GM04504 (cell line): ENCODE measurements at places on chromosomes 5 and 9.

DNA sequence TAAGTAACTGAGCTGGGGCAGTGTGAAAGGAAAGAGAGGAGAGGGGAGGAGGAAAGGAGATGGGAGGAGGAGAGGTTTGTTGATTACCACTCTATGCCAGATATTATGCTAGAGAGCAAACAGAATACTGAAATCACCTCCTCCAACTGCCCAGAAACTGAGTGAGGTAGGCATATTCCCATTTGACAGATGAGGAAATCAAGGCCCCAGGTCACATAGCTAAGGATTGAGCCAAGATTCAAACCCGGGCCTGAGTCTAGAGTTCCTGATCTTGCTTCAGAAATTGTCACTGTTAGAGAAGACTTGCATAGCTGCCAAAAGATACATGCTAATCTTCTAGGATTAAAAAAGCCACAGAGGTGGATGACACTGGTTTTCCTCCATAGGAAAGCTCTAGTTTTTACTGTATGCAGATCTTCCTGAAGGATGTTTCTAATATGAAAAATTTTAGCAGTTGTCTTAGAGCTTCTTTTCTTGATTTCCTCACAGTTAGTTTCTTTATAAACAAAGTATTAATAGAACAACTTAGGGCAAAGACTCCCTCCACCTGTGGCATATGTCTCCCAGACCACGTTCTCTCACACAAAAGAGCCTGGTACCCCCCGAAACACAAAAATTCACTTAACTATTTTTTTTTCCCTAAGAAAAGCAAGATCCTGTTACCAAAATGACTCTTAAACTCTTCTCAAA, 97.4 kb downstream of the NLN start:
- no peak for DNase-seq

DNA sequence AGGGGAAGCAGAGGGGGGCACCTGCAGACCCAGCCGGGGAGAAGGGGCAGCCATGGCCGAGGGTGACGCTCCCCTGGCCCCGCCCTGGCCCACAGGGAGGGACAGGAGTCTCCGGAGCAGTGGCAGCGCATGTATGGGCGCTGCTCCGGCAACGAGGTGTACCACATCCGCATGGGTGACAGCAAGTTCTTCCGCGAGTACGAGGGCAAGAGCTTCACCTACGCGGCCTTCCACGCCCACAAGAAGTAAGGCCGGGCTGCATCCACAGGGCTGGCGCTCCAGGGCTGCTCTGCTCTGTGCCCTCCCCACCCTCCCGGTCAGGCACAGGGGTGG, 68.2 kb downstream of the KCNT1 start:
- DNase-seq, result no peak

GRCh38 chr9:114290561-114290986, 32.3 kb upstream of the ORM1 start:
- DNase-seq, result no peak

GRCh38 chr5:139091439-139092156, 106.6 kb downstream of the SIL1 start:
- DNase-seq, result no peak

- no peak for DNase-seq
Observed at GRCh38 chr5:405421-405820, 37.6 kb upstream of the EXOC3 start.

- peak; percentile 81 for DNase-seq
Observed at GRCh38 chr9:15422372-15423230, at the start of gene SNAPC3. SNAPC3 (plus strand) TSS chr9:15422876; CDS start chr9:15422880, 4 bp downstream.

GRCh38 chr9:122320413-122320881, 50.4 kb upstream of the PTGS1 start:
- DNase-seq, result no peak

- DNase-seq, result no peak
Observed at GRCh38 chr9:135410421-135410820, 69.2 kb upstream of the PPP1R26 start.

GRCh38 chr5:93635991-93636390, 53.0 kb downstream of the NR2F1 start:
- DNase-seq, result no peak

GRCh38 chr9:105842023-105842644, 147.8 kb downstream of the TMEM38B start:
- DNase-seq, result peak; percentile 3

DNA sequence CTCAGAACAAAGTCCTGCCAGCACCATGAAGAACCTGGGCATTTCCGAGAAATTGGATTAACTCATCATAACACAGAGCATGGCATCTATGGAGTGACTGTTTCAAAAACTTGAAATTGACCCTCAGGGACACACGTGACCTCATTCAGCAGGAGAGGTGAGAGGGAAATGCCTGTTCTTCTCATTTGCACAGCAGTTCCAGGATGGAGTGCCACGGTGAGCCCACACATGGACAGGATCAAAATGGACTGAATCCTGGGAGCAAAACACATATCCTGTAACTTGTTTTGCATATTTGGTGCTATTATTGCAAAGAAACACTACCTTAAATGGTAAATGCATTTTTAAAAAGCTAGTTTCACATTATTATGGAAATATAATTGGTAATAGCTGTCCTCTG, 256.1 kb upstream of the IRX2 start:
- DNase-seq, result no peak

DNA sequence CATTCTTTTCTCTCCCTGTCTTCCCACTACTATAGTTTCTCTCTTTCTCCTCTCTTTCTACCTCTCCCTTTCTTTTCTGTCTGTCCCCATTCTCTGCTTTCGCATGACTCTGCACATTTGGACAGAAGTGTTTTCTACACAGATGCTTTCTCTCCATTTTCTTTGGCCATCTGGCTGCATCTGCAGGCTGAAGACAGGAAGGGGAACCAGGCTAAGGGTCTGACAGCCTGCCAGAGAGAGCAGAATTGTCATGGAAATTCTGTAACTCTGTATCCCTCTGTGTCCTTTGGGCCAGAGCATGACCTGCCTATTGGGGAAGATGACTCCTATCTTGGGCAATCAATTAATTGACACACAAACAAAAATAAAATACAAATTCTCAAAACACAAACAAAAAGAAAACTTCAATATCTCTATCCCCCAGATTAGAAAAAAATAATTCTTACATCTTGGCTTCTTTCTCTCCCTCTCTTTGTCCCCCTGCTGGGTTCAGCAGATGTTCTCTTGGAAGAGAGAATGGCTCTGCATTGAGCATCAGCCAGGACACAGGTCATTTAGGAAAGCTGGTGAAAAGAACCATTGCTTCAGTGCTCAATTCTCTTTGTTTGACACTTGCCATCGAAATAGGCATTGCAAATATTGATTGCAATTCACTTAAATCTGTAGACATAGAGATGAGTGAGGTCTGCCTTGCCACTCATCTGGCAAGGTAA, 415.9 kb upstream of the KLF4 start:
- DNase-seq, result no peak

- DNase-seq, result no peak
Observed at GRCh38 chr5:10617103-10617502, 53.2 kb downstream of the ANKRD33B start.

DNA sequence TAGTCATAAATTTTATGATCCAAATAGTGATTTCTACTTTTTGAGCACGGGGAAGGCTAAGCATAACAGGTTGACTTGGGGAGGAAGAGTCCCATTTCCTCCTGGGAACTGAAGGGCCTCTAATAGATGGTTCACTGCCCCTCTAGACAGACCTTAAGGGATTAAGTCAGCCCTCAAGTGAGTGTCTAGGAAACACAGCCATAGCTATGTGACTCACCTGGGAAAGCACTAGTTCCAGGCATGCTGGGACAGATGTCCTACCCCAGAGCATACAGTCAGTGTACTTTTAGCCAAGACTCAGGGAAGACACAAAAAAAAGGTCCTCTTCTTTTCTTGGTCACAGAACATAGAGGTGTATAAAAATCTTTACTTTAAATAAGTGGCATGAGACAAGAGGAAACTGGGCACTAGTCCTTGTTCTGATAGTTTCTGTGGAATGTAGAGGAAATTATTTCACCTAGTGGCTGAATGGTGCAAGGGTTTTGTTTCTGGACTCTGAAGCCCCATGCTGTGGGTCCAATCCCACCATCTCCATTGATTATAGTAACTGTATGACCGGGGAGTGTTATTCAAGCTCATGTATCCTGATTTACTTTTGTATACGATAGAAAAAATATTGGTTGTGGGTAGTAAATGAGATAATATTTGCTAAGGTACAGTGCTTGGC, 86.0 kb downstream of the NREP start:
- no peak for DNase-seq

DNA sequence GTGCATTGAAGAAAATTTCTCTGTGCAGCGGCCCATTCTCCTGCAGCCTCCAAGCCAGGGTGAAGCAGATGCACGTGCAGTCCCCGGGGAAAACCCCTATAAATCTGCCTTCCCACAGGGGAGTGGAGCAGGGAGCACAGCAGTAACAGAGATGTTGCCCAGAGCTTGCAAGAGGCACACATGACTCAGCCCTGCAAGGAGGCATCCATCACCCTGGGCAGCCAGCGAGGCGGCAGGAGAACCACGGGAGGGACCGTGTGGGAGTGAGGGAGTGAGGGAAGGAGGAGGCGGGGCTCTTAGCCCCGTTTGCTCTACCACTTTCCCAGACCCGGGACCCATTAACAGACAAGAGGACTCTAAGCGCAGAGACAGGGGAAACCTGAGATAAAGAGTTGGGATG, 96.2 kb upstream of the ARAP3 start:
- DNase-seq, result peak; percentile 26

GRCh38 chr5:143431789-143432188, 28.3 kb upstream of the NR3C1 start:
- no peak for DNase-seq

DNA sequence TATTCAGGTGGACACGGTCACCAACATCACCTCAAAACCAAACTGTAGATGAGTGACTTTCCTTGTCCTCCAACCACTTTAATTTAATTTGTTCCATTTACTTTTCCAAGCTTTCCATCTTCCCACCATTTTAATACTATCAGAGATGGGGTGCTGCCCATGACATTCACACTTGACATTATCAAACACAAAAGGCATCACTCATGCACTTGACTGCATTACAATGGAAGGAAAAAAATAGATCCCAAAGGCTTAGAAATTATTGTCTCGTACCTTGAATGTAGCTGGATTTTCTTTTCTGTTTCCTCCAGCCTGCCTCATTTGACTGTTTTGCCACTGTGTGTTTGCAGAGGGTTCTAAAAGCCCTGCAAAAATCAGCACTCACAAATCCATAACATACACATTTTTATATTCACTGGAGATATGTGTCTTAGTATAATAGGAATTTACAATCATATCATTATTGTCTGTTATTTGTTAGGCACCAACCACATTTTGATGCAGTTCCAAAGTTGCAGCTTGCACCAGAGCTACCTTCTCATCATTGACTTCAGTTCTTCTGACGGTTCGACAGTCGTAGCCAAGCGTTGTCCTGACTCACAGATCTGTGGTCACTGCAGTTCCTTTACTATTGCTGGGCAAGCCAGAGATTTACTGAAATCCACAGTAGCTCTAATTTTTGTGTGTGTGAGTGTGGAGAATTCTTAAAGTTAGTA, 712.3 kb upstream of the WWC1 start:
- peak; percentile 47 for DNase-seq

DNA sequence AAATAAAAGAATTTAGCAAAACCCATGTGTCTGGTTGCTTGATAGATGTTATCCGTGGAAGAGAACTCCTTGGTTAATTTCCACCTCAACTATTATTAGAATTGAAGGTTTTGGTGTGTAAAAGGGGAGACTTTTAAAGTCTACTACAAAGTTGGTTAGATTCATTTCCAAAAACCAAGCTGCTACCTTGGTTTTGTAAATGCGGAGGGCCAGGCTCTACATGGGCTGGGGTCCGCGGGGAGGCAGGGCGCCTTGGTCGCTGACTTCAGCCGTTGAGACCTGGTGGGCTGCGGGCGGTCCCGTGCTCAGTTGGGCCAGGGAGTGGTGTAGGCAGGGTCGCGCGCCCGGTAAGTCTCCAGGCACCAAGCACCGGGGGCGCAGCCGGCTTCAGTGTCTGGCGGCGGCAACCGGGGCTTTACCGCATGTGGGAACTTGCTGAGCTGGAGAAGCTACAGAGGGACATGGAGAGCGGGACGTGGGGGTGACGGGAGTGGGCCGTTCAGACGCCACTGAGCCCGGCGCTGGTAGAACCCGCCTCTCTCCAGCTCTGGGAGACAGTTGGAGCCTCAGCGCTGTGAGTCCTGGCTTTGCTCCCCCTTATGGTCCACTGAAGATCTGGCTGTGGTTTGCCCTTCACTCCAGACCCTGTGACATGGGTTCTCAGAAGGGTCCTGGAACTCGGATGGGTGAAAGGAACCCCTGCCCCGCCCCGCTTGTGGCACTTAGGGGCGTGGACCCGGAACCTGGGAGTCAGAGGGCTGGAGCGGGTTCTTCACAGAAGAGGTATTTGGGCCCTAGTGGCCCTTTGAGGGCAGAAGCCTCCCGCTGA, 11.8 kb downstream of the NR2F1 start:
- no peak for DNase-seq

GRCh38 chr5:146791471-146791870, 87.1 kb downstream of the PPP2R2B start:
- no peak for DNase-seq

GRCh38 chr9:36728651-36729520, 156.2 kb downstream of the MELK start:
- DNase-seq, result no peak

GRCh38 chr5:110440058-110440457, 286.4 kb downstream of the TMEM232 start:
- no peak for DNase-seq

DNA sequence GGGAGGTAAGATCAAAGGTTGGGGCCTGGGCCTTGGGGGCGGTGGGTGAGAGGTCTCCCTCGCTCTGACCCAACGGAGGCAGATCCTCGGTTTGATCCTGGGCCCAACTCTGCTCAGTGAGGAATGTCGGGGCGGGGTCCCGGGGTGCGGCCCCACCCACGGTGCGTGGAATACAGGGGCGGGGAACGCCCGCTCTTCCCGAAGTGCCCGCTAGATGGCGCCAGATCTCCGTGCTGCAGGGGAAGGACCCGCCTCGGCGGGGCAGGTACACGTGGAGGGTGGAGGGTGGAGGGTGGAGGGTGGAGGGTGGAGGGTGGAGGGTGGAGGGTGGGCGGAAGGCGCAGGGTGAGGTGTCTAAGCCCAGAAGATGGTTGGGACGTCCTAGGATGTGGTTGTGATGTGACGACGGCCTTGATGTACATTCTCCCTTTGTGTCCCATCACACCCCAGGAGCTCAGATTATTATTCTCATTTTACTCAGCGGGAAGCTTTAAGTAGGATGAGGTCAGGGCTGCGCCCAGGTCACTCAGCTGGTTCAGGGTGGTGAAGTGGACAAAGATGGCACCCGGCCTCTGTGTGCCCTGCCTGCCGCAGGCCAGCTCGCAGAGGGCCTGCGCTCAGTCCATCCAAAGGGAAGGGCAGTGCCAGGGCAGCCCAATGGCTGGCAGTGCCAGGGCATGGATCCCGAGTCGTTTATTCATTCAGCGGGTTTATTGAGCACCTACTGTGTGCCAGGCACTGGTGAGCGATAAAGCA, 9.4 kb upstream of the RPS14 start:
- DNase-seq, result peak; percentile 29

- DNase-seq, result no peak
Observed at GRCh38 chr5:40634154-40634553, 45.6 kb upstream of the PTGER4 start.

DNA sequence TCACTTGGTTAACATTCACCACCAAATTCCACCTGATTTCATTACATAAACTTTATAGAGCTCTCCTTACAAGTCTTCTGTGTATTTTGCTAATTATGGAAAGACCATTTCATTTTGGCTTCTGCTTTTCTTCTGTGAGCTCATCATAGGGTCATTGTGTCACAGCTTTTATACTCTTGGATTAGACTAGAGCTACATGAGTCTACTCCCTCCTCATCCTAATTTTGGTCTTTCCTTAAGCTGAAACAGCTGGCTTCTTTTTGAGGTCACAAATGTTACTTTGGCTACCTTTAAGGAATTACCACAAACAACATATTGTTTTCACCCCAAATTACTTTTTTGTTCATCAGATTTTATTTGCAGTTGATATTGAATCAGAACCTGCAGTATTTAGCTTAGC, 103.0 kb downstream of the NPR3 start:
- no peak for DNase-seq
